ENCODE measurements at places on chromosomes 13 and 19. TPM values are rescaled to one million over a fixed set of nuclear protein-coding genes. Genes with fewer than 3 reads are reported as not detected.

FGF21 gene
- total RNA-seq = not detected

ATP11A gene
- total RNA-seq = 11.2 TPM

APLP1 gene
- 2.1 TPM for total RNA-seq

SIGLECL1 gene
- not detected for total RNA-seq

ZNF844 gene
- total RNA-seq = 4.0 TPM

SLC6A16 gene
- total RNA-seq = under 0.01 TPM

CLC gene
- not detected for total RNA-seq

CACNG7 gene
- 4.7 TPM for total RNA-seq

LYPD5 gene
- total RNA-seq = not detected

CD79A gene
- not detected for total RNA-seq

KIR2DL3 gene
- not detected for total RNA-seq

ZNF285 gene
- total RNA-seq = 1.4 TPM

ZNF610 gene
- 1.1 TPM for total RNA-seq

ECSIT gene
- total RNA-seq = 30.4 TPM

FCGBP gene
- total RNA-seq = under 0.01 TPM

CPAMD8 gene
- 0.57 TPM for total RNA-seq

ITGBL1 gene
- total RNA-seq = 71.8 TPM

ZNF28 gene
- 11.2 TPM for total RNA-seq

TIMM44 gene
- 46.7 TPM for total RNA-seq

FAM216B gene
- total RNA-seq = not detected

DMAC2 gene
- total RNA-seq = 68.1 TPM

JSRP1 gene
- not detected for total RNA-seq

TFPT gene
- 21.9 TPM for total RNA-seq

ZSWIM9 gene
- total RNA-seq = 3.0 TPM

IRF2BP1 gene
- total RNA-seq = 26.7 TPM

NLRP11 gene
- total RNA-seq = not detected

TFDP1 gene
- total RNA-seq = 117 TPM

NDUFA13 gene
- total RNA-seq = 185 TPM

FGF22 gene
- total RNA-seq = not detected

PABPC3 gene
- total RNA-seq = under 0.01 TPM

PIH1D1 gene
- 138 TPM for total RNA-seq

SIGLEC5 gene
- total RNA-seq = not detected

TNNI3 gene
- not detected for total RNA-seq

GRK1 gene
- under 0.01 TPM for total RNA-seq

TYROBP gene
- not detected for total RNA-seq

CD33 gene
- not detected for total RNA-seq

NKPD1 gene
- total RNA-seq = under 0.01 TPM

ZNF665 gene
- total RNA-seq = 2.6 TPM

PNMA8B gene
- 0.14 TPM for total RNA-seq

NPAS1 gene
- total RNA-seq = 0.44 TPM

C19orf85 gene
- not detected for total RNA-seq

LMTK3 gene
- total RNA-seq = not detected

VSTM2B gene
- total RNA-seq = not detected

KIR2DL1 gene
- total RNA-seq = not detected

EXOC3L2 gene
- under 0.01 TPM for total RNA-seq
